ENCODE measurements at places on chromosomes 3 and 15. TPM values are rescaled to one million over a fixed set of nuclear protein-coding genes. Genes with fewer than 3 reads are reported as not detected.

DNA sequence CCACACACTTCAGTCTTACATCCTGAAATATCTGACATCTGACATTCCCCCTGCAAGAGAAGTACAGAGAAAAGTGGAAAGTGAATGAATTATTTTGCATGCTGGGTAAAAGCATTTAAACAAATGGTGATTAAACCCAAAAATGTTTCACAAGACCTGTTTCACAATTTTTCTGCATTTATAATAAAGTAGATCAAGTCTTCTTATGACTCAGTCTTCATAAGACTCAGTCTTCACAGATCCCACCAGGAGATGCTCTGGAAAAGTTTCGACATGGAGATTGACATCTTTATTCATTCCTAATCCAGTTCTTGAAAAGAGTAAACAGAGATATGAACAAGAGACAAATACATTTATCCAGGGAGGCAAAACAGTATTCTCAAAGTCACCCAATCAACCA is 13.2 kb upstream of the EDC3 start:
- H3K27me3 ChIP-seq, result peaks cover 3% of the 10 kb centered on the region
- DNase-seq, result no peak
- H3K27ac ChIP-seq, result no peak overlapping the region
- H3K36me3 ChIP-seq, result no peaks in the 10 kb centered on the region
- no peaks in the 10 kb centered on the region for H3K4me1 ChIP-seq
- no peak overlapping the region for H3K4me3 ChIP-seq

DNA sequence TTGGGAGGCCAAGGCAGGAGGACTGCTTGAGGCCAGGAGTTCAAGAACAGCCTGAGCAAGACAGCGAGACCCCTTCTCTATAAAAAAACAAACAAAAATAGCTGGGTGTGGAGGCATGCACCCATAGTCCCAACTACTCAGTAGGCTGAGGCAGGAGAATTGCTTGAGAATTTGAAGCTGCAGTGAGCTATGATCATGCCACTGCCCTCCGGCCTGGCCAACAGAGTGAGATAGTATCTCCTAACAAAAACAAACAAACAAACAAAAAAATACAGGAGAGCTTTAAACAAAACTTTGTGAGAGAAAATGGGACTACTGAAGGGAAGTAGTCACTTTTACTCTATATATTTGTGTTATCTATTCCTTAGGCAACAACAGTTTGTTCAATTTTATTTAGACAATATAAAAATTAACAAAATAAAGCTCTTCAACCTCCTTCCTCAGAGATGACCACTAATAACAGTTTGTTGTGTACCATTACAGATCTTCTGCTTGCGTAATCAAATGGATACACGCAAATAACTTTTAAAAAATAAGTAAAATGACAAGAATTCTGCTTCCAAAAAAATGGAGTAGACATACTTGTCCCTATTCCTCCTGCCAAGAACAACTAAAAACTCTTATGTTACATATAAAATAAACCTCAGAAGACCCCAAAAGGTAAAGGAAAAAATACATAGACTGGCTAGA is 17.4 kb downstream of the PHC3 start:
- DNase-seq, result no peak
- H3K27me3 ChIP-seq, result no peaks in the 10 kb centered on the region
- H3K4me1 ChIP-seq, result peaks cover 44% of the 10 kb centered on the region
- H3K27ac ChIP-seq, result no peak overlapping the region

GRCh38 chr3:45618081-45618509 is 23.5 kb downstream of the LIMD1 start:
- H3K27me3 ChIP-seq, result no peaks in the 10 kb centered on the region
- no peak for DNase-seq
- peaks cover 54% of the 10 kb centered on the region for H3K4me1 ChIP-seq
- H3K4me3 ChIP-seq, result no peak overlapping the region

GRCh38 chr3:45759851-45760250 is 36.5 kb downstream of the SLC6A20 start:
- no peak overlapping the region for H3K27ac ChIP-seq
- peaks cover 14% of the 10 kb centered on the region for H3K27me3 ChIP-seq
- H3K36me3 ChIP-seq, result no peaks in the 10 kb centered on the region
- H3K4me1 ChIP-seq, result peaks cover 4% of the 10 kb centered on the region
- no peak for DNase-seq
- no peak overlapping the region for H3K4me3 ChIP-seq

GLDN gene
- total RNA-seq, result not detected

SLC22A14 gene
- not detected for total RNA-seq

DNA sequence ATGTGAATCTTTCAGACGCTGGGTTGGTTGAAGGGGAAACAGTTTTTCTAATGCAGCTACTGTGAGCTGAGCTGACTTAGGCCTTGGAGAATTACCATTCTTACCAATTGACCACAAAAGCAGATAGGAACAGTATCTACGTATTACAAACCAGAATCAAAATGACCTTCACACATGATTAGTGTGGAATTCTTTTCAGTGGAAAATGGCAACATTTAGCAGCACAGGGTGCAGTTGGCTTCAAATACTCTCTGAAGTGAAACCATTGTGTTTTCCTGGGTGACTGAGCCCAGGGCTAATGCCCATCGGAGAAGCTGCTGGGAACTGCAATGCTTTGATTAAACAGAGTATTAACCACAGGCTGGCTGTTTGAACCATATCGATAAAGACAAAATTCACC is 40.2 kb upstream of the GOLGA8J start:
- H3K36me3 ChIP-seq, result no peaks in the 10 kb centered on the region
- H3K27ac ChIP-seq, result no peak overlapping the region
- H3K4me3 ChIP-seq, result no peak overlapping the region
- peaks cover 11% of the 10 kb centered on the region for H3K27me3 ChIP-seq
- peaks cover 9% of the 10 kb centered on the region for H3K4me1 ChIP-seq

GRCh38 chr3:66397745-66398144 is 103.1 kb downstream of the LRIG1 start:
- no peaks in the 10 kb centered on the region for H3K27me3 ChIP-seq
- H3K4me3 ChIP-seq, result no peak overlapping the region
- H3K36me3 ChIP-seq, result peaks cover 98% of the 10 kb centered on the region
- H3K4me1 ChIP-seq, result peaks cover 26% of the 10 kb centered on the region
- no peak for DNase-seq

DNA sequence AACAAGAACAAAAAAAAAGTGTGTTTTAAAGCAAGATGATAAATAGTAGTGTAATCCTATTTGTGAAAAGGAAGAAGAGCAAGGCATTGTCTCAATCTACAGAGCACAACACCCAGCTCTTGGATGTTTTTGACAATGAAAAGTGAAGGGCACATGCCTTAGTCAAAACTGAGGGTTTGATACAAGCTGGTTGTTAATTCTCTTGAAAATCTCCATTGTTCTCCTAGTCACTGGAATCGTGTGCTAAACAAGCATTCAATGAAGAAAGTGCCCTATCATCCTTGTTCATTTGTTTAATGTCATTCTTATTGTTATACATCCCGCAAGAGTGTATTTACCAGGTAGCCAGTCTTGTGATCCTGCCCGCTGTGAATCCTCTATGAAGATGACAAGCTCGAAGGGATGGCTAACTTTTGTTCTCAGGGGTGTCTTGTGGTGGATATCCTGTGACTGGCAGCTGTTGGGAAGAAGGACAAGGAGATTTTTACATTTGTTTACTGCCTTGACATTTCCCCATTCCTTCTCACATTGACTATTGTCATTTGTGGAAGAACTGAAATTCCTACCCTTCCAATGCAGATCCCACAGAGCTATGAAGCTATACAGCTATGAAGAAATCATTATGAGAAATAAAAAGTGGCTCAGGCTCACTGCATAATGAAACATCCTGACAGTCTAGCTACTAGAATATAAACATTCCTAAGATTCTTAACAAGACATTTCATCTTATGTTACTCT is 175.9 kb downstream of the VGLL3 start:
- H3K4me3 ChIP-seq, result no peak overlapping the region
- H3K27ac ChIP-seq, result no peak overlapping the region
- H3K36me3 ChIP-seq, result no peaks in the 10 kb centered on the region

DNA sequence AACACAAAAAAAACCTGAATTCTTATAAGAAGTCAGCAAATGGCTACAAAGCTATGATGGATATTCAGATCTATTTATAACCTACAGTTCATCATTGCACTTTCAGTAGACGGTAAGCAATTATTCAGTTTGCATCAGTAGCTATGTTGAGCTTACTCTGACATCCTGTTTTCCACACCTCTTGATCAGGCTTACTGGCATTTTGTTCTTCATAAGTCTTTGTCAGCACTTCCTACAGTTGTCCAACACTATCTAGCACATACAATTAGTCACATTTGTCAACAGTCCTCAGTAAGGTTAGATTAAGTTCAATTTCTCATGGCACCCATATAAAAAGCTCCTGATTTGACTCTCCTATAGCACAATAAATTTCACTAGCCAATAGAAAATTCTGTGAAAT is 71.2 kb upstream of the ST3GAL6 start:
- H3K36me3 ChIP-seq, result no peaks in the 10 kb centered on the region
- H3K27ac ChIP-seq, result no peak overlapping the region
- no peak overlapping the region for H3K4me3 ChIP-seq
- no peaks in the 10 kb centered on the region for H3K4me1 ChIP-seq
- DNase-seq, result no peak
- no peaks in the 10 kb centered on the region for H3K27me3 ChIP-seq

DNA sequence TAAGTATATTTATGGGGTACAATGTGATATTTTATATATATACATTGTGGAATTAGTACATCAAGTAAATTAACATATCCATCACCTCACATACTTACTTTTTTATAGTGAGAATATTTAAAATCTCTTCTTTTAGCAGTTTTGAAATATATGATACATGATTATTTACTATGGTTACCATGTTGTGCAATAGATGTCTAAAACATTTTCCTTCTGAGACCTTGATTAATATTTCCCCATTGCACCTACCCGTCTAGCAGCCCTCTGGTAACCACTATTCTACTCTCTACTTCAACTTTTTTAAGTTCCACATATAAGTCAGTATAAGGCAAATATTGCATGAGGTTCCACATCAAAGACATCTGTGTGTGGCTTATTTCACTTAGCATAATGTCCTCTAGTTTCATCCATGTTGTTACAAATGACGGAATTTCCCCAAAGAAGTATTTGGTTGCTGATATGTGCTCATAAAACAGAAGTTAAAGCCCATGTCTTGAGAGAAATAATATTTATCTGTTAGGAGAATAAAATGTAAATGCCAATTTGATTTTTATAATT is 29.6 kb upstream of the NFKBIZ start:
- no peaks in the 10 kb centered on the region for H3K27me3 ChIP-seq
- peaks cover 27% of the 10 kb centered on the region for H3K36me3 ChIP-seq
- H3K27ac ChIP-seq, result no peak overlapping the region
- no peak for DNase-seq

XIRP1 gene
- 0.18 TPM for total RNA-seq

- peaks cover 87% of the 10 kb centered on the region for H3K36me3 ChIP-seq
- H3K27ac ChIP-seq, result peak overlapping the region; percentile 99
- no peak for DNase-seq
- no peak overlapping the region for H3K4me3 ChIP-seq
- H3K4me1 ChIP-seq, result peaks cover 92% of the 10 kb centered on the region
These were observed 16.9 kb downstream of the AMOTL2 start for GRCh38 chr3:134357261-134357913.

SCG3 gene
- 2.4 TPM for total RNA-seq

- no peaks in the 10 kb centered on the region for H3K27me3 ChIP-seq
- no peaks in the 10 kb centered on the region for H3K36me3 ChIP-seq
- no peak for DNase-seq
These were observed 47.7 kb downstream of the CYP11A1 start for GRCh38 chr15:74319596-74320351.

Data from stomach (tissue), 19 donors.